Forelimb muscle (tissue), 1 donor: ENCODE measurements at places on chromosomes 11 and 22.

DNA sequence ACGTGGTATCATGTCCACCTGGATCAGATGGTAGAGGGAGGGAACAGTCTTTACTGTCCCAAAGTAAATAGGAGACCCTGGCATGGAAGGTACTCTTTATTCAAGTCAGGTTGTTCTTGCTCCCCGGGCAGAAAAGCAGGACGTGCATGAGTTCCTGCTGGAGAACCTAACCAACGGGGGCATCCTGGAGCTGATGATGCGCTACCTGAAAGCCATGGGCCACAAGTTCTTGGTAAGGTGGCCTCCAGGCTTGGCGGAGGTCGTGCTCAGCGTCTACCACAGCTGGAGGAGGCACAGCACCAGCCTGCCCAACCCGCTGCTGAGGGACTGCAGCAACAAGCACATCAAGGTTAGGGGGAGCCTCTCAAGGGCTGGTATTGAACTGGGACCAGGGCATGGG, 48.7 kb downstream of the CABIN1 start:
- DNase-seq: no peak

GRCh38 chr11:121801394-121801748, 314.6 kb downstream of the BLID start:
- DNase-seq: no peak

GRCh38 chr11:30652801-30653200, 66.6 kb upstream of the MPPED2 start:
- DNase-seq: no peak

DNA sequence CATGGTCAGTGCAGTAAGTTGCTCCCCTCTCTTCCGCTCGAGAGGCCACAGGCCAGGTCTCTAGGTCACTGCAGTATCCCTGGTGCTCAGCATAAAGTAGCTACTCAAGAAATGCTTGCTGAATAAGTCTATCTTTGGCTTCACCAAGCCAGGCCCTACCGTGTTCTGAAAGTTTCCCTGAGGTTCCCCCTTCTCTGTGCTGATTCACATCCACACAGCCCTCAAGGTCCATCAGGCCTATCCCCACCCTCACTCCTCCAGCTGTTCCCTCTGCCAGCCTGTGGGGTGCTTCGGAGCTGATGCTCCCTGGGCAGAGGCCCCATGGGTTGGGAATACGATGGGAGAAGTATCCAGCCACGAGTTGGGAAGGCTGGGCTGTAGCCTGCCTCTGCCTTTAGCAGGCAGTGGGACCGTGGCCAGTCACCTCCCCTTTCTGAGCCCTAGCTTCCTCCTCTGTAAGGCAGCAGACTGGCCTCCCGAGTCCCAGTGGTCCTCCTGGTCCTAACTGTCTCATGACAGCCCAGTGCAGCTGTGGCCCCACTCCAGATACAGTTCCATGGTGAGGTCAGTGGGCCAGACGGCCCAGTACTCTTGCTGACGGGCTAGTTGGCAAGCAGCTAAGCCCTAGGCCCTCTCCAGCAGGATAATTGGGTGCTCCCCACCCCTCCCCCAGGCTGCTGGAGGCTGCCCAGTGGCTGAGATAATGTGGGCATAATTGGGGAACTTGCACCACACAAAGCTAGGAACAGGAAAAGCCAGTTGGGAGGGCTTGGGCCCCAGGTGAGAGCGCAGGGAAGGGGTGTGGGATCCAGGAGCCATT, 48.2 kb downstream of the NECTIN1 start:
- no peak for DNase-seq

GRCh38 chr11:61298663-61299244, 3.6 kb upstream of the VWCE start:
- DNase-seq: no peak

GRCh38 chr11:63494975-63495374, 4.0 kb upstream of the PLAAT5 start:
- DNase-seq: no peak

GRCh38 chr22:36926309-36926708, 12.9 kb downstream of the CSF2RB start:
- DNase-seq: no peak

DNA sequence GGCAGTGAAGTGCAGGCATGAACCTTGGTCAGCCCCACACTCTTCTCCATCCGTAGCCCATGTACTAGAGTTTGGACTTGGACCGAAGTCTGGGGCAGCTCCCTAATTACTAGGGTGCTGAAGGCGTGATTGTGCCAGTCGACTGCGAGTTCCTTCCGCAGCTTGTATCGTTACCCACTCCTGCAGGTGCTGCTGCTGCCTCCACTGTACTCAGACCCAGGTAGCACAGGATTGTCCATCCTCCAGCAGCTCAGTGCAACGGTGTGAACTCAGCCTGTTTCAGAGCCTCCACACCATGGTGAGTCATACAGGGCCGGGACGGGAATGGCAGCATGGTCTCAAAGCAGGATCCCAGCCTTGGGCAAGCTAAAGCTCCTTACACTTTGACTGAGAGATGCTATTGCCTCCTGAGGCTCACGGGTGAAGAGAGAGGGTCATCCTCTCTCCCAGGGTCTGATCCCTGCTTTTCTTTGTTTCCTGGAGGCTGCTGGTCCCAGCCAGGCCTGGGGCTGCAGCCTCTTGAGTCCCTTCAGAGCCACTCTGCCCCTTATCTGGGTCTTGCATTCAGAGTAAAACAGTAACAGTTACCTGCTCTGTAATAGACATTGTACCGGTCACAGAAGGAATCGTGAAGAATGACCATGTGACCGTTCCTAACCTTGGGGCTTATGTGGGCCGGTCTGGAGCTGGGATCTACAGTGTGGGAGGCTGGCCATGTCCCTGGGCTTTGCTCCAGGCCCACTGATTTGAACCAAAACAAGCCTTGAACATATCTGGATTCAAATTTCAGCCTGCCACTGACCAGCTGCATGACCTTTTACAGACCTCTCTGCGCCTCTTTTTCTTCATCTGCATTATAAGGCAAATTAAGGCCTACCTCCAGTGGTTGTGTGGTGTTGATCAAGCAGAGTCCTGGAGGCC, 1.7 kb downstream of the TKFC start:
- no peak for DNase-seq

DNA sequence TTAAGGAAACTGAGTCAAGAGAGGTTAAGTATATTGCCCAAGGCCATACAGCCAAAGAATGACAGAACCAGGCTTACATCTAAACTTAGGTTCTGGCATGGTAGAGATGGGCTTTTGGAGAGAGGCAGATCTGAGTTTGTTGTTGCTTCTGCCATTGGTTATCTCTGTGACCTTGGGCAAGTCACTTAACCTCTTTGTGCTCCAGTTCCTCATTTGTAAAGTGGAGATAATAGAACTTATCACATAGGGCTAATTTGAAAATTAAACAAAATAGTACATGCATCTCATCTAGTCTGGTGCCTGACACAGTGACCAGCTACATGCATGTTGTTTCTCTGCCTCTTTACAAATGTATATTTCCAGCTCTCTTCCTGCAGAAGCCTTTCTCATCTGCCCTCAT, 47.0 kb upstream of the PLET1 start:
- DNase-seq: no peak

- peak; percentile 22 for DNase-seq
Measured at GRCh38 chr11:93005239-93005638, 35.8 kb downstream of the MTNR1B start.

DNA sequence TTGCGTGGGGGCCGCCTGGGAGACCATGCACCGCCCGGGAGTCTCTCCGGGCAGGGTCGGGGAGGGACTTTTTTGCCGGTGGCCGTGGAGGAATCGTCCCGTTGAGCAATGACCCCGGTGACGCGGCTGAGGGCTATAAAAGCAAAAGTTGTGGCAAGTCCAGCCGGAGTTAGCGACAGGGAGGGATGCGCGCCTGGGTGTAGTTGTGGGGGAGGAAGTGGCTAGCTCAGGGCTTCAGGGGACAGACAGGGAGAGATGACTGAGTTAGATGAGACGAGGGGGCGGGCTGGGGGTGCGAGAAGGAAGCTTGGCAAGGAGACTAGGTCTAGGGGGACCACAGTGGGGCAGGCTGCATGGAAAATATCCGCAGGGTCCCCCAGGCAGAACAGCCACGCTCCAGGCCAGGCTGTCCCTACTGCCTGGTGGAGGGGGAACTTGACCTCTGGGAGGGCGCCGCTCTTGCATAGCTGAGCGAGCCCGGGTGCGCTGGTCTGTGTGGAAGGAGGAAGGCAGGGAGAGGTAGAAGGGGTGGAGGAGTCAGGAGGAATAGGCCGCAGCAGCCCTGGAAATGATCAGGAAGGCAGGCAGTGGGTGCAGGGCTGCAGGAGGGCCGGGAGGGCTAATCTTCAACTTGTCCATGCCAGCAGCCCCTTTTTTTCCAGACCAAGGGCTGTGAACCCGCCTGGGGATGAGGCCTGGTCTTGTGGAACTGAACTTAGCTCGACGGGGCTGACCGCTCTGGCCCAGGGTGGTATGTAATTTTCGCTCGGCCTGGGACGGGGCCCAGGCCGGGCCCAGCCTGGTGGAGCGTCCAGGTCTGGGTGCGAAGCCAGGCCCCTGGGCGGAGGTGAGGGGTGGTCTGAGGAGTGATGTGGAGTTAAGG, at the start of gene NEAT1:
TSS of gene NEAT1 (plus strand) at position 166 of the 883 bp plus-strand sequence.
- no peak for DNase-seq

DNA sequence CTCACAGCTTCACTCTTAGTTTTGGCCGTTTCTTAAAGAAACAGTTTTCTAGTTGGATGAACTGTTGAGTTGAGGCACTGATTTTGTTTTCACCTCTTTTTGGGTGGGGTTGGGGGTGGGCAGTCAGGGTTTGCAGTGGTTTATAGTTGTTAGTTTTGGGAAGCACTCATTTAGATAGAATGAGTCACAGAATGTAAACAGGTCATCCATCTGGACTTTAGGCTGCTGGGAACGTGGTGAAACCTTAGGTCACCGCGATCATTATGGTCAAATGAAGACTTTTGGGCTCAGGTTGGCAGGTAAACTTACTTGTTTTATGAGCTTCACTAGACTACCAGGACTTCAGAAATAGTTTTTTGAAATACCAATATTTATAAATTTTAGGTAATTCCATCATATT, 48.4 kb downstream of the CSTPP1 start:
- DNase-seq: no peak

DNA sequence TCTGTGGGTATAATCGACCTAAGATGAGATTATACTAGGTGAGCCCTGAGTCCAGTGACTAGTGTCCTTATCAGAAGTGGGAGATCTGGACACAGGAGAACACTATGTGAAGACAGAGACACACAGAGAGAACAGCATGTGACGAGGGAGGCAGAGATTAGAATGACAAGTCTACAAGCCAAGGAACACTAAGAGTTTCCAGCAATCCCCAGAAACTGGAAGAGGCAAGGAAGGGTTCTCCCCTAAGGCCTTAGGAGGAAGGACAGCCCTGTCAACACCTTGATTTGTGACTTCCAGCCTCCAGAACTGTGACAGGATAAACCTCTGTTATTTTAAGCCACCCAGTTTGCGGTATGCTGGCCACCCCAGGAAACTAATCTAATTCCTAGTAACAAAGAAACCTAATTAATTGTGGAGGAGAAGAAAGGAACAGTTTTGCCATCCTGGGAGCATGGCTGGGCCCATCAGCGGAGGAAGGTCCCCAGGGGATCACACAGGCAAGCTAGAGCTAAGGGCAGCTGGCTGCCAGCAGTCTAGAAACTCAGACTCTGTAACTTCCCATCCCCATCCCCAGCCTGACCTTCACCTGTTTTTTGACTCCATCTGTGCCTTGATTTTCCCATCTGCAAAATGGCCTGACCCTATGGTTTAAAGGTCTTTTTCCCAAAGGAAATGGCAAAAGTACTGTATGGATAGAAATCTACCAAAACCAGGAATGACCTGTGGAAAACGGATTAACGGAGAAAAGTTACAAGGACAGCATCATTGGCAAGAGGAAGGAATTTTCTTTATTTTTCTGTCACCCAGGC, 10.3 kb upstream of the THOC5 start:
- DNase-seq: no peak

DNA sequence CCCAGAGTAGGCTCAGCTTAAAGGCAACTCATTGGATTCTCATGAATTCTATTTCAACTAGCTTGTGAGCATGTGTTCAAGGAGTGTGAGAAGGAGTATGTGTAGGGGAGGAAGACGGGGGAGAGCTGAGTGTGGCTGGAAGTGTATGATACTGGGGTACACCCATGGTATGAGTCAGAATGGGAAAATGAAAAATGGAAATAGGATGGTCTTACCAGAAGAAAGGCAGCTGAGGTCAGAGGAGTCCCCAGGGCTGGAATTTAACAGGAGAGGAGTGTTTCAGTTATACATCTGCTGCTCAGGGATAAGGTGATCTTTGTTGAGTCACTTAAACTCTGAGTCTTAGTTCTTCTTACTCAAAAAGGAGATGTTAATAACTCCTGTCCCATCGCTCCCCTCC, 6.7 kb upstream of the ADAMTS15 start:
- no peak for DNase-seq

DNA sequence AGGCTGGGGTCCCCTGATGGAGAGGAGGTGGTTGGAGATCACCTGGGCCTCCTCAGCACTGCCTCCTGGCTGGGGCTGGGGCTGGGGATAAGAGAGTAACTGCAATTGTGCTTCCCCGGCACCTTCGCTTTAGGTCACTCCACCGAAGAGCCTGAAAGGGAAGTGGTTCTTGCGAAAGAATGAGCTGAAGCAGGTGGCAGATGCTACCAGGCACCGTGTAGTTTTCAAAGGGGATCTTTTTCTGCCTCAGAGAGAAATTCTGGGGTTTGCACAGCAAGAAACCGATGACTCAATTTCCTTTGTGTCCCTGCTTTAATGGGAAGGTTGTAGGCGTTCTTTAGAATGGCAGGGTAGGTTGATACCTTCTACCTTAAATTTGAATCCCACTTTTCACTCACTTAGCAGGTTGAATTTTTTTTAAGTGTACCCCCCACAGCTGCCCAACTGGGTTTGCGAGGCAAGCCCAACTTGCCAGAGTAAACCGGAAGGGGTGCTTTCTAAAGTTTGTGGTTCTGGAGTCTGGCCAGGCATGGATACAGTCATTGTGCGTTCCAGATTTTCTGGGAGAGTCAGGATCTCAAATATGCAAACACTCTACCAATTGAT, 5.3 kb downstream of the CD44 start:
- DNase-seq: no peak

GRCh38 chr11:2888266-2888968, 2.8 kb upstream of the CDKN1C start:
- peak; percentile 58 for DNase-seq

DNA sequence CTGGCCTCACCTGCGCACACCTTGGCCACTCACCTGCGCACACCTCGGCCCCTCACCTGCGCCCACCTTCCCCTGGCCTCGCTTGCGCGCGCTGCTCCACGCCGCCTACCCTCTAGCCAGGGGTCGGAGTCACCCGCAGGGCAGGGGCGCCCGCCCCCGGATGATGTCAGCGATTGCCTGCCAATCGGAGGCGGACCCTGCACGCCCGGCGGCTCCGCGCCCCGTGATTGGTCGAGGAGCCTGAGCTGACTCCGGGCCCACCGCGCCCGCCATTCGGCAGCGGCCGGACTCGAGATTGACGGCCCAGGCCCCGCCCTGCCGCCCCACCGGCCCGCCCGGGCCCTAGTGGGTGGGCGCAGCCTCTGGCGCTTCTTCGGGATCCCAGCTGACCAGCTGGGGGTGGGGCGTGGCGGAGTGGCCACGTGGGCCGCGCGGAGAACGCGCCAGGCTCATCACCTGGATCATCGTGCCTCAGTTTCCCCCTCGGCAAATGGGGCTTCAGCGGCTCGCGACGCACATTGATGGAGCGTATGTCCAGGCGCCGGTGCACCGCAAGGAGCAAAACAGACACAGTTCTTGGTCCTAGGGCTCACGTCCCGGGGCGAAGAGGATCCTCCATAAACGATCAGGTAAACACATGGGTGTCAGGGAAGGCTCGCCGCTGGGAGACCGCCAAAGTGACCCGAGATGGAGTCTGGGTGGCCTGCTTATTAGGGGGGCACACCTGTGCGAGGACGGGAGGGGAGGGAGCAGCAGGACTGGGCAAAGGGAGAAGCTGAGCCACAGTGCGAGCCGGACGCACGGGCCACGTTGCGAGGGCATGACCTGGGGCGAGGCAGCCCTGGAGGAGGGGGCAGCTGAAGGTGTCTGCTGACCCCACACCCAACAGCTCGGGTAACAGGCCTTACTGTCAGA, at the start of gene DHCR7:
TSS of gene DHCR7 (minus strand) at position 137 of the 915 bp plus-strand sequence. CDS start 3,441 bp downstream, outside the sequence.
- peak; percentile 74 for DNase-seq
